Esophagus squamous epithelium (tissue), 5 donors: ENCODE measurements at places on chromosomes 7 and 10.

DNA sequence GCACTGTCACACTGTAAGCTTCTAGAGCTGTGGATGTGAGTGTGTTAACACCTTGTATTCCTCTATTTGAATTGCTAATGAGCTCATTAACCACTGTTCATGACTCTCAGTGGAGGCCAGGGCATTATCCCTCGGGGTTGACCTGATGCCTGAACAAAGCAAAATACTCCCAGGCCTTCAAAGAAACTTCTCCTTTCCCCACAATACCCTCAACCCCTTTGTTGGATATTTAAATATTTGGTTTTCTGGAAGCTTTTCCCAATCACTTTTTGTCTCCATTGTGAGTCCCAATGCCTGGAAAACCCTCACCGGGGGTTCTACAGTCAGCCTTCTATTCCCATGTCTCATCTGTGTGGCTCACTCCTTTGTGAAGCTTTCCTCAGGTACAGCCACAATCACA is 780.1 kb downstream of the PHTF2 start:
- DNase-seq: no peak

DNA sequence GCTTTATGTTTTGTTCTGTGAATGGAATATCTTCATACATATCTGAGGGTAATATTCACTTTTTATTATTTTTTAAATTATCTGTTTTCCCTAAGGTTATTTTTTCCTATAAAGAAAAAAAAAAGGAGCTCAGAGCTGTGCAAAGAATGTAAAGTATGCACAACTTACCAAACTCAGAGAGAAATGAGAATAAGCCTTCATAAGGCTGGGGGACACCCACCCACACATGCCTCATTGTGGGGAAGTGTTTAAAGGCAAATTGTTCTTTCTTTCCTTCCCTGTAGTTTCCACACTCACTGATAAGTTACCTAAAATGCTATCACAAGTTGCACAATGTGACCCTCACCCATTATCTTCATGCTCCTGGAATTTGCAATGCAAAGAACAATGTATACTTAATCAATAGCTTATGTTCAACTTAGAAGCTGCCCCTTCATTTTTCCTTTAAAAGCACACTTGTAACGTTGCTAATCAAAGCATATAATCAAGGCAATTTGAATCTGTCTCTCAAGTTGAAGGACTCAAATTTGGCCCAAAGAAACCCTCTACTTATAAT is 108.1 kb downstream of the GNAT3 start:
- DNase-seq: no peak

DNA sequence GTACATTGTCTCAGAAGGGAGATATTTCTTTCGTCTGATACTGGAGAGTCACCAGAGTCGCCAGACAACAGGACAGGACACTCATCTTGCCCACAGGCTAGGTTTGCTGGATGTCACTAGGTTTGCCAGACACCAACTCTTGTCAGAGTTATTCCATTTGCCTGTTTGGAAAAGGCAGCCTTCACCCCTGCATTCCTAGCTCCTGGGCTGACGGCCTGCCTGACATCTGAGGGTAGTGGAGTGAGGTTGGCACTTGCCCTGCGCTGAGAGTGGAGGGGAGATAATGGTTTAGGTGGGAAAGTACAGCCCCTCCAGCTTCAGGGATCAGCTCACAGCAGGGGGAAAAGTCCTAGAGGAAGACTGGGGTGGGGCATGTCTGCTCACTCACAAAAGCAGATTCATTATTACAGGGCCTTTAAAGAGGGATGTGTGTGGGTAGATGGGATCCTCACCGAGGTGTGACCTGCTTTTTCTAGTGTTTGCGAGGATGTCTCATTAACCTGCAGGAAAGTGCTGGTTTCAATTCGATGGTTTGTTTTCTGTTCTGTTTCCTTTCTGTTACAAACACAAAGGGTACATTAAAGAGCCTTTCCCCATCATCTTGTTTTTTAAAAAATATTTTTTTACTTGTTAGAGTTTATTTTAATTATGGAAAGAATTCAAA is 79.3 kb upstream of the TNS3 start:
- DNase-seq: no peak

GRCh38 chr7:91276909-91277308 is 12.7 kb downstream of the FZD1 start:
- DNase-seq: no peak

- DNase-seq: no peak
These were observed 21.7 kb downstream of the RSU1 start for GRCh38 chr10:16795410-16796073.

DNA sequence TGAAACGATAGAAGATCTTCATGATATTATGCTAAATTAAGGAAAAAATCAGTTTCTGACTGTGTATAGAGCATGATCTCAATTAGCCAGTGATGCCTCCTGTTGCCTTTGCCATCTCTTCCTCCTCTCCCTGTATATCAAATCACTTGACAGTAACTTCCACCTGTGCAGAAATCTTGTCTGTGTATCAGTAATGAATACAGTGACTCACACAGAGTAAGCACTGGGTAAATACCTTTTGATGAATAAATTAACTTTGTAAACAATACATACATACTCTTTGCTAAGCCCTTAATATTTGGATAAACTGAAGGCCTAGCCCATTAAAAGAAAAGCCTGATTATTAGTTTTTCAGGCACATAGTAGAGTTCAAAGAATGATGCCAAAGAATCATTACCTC is 610.6 kb upstream of the NRP1 start:
- no peak for DNase-seq

GRCh38 chr7:16396766-16397500 is 24.4 kb downstream of the CRPPA start:
- DNase-seq: no peak

- DNase-seq: no peak
These were observed 85.9 kb downstream of the WIPF3 start for GRCh38 chr7:29892231-29892630.

DNA sequence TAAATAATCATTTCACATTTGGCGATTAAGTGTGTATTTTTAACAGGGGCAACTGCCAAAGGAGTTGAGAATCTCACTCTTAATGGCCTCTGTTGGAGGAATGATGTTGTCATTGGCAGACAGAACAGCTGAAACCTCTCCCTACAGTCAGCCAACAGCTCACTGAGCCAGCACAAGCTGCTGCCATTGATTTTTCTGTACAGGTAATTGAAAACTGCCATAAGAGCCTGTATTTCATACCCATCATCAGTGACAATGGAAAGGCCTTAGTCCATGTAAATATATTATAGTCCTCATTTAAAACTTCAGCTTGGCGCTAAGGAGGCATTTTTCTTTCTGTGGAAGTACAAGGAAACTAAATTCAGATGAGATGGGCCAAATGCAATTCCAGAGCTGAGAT is 28.1 kb upstream of the PTN start:
- no peak for DNase-seq

DNA sequence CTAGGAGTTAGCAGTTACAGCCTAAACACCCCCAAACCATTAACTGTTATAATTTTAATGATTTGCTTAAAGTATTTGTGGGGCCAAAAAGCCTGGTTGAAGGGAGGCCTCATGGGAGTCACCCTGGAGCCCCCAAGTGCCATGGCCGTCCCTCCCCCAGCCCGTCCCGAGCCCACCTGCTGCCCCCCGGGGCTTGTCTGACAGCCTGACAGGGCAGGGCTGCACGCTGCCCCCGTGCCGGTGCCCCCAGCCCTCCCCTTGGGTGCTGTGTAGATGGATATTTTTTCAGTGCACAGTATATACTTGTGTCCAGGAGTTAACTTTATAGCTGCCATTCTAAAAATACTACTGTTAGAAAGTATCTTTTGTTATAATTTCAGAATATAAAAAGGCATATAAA is 108.4 kb downstream of the CYTH3 start:
- no peak for DNase-seq

GRCh38 chr10:48249004-48249762 is 25.3 kb downstream of the FRMPD2 start:
- DNase-seq: no peak

- DNase-seq: no peak
These were observed 103.8 kb downstream of the CNNM2 start for GRCh38 chr10:103021900-103022293.

DNA sequence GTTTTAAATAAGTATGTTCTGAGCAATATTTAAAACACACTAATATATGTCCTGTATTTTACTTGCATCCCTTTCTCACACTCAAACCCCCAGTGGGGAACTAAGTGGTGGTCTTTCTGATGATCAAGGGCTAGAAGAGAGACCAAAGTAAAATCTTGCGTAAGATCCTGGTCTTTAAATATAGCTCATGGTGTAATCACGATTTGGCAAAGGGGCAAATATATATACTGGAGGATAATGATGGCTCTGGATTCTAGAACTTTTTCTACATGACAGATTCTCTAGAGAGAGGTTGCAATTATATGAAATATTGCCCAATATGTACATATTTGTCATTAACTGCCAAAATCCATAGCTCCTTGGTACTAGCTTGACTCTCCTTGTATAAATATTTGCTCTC is 438.3 kb downstream of the NXPH1 start:
- DNase-seq: no peak

DNA sequence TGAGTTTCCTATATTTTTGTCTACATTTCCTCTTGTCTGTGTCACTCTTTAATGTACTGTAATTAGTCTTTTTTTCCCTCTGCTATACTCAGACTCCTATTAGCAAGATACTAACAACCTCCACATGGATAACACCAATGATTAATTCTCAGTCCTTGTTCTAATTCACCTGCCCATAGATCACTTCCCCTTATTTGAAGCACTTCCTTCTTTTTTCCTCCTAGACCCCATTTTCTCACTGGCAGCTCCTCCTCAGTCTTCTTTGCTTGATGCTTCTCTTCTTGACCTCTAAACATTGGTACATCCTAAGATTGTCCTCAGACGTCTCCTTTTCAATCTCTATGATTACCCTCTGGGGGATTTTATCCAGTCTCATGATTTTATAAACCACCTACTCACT is 98.2 kb upstream of the IMMP2L start:
- DNase-seq: no peak

DNA sequence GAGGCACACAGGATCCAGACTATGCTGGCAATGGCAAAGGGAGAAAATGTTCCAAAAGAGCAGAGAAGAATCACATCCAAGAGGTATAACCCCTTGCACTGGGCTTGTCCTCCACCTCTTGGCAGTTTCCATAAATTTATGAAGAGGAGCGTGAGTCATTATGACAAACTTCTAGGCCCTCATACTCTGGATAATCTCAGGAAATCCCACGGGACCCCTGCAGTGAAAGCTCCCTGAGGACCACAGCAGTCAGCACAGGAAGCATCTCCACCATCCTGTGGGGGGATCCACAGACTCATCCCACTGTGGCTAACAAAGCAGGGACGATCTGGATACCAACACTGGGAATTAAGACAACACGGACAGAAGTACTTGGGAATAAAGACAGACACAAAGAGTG is 30.3 kb upstream of the GPAM start:
- DNase-seq: no peak

DNA sequence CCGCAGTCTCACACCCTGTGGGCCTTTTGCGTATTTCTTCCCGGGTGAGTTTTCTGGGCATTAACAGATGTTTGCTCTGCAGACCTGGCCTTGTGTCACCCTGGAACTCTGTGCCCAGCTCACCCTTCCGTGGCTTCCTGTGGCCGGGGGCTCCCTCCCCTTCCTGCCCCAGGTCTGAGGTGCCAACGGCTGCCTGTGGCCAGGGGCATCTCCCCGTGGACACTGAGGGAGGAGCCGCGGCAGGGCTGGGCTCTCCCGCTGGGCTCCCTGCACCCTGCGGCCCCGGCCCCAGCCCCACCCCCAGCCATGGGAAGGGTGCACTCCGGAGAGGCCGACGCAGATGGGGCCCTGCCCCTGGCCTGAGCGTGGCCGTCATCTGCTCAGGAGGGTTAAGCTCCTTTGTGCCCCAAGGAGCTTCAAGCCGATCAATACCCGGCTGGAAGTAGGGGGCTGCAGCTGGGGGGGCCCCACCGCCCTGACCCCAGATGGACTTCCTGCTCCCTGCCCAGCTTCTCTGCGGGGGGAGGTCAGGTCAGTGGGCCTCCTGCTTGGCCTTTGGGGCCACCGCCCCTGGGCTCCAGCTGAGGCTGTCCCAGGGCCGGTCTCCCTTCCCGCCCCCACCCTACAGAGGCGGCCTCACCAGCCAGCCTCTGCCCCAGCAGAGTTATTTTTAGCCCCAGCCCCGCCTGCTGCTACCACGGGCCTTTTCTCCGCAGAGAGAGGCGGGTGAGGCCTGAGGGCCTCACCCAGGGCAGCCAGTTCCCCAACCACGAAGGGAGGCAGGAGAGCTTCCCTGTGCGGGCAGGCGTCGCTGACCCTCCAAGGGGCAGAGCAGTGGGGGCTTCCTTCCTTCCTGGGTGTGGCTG is 24.2 kb downstream of the PWWP2B start:
- no peak for DNase-seq

DNA sequence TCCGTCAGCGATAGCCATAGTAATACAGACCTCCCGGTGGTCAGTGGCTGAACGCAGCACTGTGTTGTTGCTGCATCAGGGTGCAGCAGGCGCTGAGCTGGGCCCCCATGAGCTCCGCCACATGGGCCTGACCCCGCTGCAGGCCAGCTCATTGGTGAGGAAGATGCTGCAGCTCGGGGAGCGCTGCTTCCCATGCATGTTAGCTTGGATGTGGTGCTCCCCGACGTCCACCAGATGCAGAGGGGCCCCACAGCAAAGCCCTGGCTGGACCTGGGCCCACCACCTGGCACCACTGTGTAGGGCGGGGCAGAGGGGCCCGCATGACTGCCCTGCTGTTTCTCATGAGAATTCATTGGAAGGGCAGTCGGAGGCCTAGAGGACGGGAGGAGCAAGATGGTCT is 50.8 kb downstream of the WDR37 start:
- DNase-seq: no peak

DNA sequence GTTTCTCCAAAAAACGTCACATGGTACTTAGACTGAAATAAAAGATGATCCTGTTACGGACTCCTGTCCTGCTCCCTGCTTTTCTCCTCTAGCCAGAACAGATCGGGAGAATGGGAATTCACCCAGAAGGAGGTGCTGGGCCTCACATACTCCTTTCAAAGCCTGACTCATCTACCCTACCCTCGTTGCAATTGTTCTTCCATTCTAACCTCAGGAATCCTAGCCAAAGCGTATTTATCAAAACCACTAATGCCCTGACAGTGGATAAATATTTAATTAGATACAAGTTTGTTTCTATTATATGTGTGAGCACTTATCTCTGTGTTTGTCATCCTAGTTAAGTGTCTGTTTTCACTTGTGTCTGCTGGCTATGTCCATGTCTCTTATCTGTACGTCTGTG is 21.7 kb downstream of the ZCWPW1 start:
- DNase-seq: no peak
